SIG-M5 (cell line): ENCODE measurements at places on chromosomes 5 and 9.

GRCh38 chr9:116544896-116545295 lies 142.2 kb upstream of the TRIM32 start:
- DNase-seq: no peak

DNA sequence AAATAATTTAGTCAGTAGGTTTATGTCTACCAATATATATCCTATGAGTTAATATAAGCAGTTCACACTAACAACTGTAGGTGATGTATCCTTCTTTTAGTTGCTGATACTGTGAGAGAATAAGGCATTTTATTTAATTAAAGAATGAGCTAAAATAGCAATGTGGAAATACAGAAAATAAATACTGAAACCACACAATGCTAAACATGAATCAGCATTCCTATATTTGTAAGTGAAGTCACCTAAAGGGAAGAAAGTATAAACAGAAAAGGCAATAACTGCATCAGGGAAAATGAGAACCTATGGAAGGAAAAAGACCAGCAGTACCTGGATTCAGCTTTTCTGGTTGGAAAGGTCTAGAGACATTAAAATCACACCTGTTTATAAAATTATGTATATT lies 336.0 kb downstream of the PDE4D start:
- DNase-seq: no peak

DNA sequence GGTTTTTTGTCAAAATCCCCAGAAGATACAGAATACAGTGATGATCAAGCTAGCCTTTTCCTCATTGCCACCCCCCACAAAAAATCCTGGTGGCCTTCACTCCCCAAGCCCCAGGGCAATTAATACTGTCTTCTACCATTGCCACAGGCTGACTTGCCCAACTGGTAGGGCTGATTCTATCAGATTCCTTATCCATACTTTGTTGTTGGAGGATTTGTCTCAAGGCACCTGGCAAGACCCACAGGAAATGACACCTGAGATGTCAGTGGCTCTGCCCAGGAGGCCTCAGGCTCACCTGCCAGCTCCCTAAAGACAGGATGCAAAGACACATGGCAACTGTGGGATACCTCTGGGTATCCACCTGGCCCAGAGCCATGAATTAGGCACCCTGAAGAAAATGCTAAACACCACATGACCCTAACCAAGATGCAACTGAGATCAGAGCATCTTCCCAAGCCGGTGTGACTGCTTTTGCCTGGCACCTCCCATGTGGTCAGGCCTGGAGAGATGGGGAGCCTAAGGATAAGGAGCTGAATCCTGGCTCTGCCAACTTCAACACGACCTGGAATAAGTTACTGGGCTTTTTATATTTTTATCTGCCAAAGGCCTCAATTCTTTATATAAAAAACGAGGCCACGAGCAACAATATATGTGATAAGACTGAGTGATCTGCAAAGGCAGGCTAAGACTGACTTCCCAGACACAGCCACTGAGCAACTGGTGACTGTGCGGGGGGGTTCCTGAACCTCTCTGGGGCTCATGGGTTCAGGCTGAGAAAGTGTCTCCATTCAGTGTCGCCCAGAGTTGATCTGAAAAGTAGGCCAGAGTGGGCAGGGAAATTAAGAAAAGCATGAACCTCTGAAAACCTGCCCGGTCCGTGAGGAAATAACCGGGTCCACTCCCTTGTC lies 944 bp downstream of the ATOX1 start:
- no peak for DNase-seq

DNA sequence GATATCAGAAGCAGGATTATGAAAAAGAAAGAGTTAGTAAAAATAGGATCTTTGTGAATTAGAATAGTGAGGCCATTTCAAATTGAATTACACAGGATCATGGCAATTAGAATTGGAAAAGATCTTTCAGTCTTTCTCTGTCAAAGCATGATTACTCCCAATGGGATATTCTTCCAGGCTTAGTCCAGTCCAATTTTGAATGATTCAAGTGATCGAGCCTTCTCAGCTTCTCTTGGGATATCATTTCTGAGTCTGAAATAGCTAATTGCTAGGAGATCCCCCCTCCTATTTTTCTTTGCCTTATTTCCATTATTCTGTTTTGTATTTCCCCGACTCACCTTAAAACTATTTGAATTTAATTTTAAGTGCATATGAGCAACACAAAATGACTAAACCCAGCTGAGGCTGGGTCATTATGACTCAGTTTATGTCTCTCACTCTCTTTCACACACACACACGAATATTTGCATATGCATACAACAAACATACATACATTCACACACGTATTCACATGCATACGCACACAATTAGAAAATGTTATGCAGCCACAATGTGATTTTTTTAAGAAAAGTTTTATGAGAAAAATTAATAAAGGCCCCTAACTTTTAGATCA lies 34.8 kb upstream of the EFNA5 start:
- no peak for DNase-seq

DNA sequence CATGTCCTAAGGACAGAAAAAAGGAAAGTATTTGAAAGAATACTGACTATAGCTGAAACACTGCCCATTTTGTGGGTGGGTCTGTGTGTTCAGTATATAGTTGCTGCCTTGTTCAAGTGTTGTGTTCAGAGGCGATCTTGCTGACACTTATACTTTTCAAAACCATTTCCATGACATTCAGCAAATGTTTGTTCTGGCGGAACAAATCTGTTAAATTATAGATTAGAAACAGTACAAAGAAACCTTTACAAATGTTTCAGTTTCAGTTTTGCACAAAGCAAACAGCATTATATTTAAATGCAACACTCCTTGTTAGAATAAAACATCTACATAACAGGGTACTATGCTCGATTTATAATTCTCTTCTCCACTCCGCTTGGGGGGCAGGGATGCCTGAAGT lies 2276.3 kb downstream of the MAT2B start:
- no peak for DNase-seq

DNA sequence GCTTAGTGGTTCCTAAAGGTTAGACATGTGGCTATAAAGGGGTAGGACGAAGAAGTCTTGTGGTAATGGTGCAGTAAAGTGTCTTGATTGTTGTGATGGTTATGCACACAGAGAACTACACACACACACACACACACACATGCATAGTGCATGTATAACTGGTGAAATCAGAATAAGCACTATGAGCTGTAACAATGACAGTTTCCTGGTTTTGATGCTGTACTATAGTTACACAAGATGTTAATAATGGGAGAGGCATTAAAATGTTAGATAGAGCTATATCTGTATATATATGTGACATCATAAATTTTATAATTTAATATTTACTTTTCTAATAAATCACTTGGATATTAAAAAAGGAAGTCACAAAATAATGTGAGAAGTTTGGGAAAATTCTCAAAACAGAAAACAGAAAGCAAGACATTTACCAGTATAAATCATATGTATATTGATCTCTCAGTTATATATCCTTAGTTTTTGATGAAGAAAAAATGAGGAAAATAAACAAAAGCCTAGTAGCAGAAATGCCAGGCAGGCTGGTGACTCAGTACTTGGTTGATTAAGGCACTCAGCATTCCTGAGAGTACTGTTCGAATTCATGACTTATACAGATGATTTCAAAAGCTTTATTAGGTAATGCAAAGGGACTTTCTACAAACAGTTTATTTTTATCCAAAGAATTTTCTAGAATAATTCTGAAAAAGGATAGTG lies 350.5 kb upstream of the DAB2 start:
- no peak for DNase-seq

GRCh38 chr9:130487500-130487899 lies 42.7 kb downstream of the ASS1 start:
- no peak for DNase-seq

DNA sequence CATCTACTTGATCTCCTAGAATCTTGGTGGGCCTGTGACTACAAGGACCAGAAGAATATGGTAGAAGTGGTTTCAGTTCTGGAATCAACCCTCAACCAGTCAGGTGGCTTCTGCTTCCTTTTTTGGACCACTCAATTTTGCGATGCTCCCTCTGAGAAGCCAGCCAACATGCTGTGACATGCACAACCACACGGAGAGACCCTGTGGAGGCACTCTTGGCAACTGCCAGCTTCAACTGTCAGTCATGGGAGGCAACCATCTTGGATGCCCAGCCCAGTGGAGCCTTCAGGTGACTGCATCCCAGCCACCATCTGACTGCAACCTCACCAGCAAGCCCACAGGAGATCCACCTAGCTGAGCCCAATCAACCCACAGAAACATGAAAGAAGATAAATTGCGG lies 137.3 kb downstream of the FAM114A2 start:
- DNase-seq: no peak

DNA sequence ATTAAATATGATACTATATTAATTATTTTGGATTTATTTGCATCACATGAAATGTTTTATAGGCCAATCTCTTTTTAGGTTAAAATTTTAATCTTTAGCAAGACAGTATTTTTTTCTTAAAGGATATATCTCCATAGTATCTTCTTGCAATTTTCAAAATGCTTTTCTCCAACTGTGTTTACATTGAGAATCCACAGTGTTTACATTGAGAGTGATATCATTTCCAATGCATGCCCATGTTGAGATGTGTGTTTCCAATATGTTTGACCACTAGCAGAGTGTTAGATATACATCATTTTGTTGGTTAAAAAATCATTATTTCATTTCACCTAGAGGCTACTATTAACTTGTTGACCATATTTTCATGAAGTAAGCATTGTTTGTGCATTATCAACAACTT lies 17.3 kb downstream of the VCAN start:
- DNase-seq: no peak

DNA sequence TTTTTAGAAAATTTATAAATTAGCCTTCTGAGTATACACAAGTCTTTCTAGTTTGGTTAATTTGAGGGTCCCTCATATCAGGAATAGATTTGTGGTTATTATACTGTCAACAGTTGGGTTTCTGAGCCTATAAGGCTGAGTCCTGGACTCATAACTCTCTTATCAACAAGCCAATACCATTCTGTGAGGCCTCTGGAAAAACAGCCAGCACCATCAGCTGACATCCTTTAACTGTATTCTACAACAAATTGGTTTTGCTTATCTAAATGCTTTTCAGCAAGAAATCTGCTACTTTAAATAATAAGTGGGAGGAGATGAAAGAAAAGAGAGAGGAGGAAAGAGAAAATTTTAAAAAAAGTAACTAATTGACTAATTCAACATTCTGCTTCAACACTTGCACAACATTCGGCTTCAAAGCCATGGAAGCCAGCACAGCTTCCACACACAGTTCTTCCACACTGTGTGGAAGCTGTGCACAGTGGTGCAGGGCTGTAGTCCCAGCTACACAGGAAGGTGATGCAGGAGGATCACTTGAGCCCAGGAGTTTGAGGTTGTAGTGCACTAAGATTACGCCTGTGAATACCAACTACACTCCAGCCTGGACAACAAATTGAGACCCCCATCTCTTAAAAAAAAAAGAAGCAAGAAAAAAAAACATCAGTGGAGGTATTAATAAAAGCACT lies 84.5 kb downstream of the UBAP2 start:
- DNase-seq: no peak

DNA sequence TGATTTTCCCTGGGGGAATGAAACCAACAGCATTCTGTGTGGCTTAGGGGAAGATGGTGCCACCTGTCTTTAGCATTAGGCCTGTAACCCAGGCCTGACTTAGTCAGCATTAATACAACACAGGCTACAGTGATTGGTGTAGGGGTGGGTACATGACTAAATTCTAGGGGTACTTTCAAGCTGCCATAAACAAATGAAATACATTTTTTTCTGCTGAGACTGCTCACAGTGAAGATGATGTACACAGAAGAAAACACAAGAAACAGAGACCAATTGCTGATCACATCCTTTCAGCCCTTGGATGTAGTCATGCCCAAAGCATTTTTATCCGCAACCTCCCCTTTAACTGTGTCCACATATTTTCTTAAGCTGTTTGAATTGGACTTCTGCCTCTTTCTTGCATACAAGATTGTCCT lies 527.2 kb downstream of the KCTD16 start:
- DNase-seq: no peak

DNA sequence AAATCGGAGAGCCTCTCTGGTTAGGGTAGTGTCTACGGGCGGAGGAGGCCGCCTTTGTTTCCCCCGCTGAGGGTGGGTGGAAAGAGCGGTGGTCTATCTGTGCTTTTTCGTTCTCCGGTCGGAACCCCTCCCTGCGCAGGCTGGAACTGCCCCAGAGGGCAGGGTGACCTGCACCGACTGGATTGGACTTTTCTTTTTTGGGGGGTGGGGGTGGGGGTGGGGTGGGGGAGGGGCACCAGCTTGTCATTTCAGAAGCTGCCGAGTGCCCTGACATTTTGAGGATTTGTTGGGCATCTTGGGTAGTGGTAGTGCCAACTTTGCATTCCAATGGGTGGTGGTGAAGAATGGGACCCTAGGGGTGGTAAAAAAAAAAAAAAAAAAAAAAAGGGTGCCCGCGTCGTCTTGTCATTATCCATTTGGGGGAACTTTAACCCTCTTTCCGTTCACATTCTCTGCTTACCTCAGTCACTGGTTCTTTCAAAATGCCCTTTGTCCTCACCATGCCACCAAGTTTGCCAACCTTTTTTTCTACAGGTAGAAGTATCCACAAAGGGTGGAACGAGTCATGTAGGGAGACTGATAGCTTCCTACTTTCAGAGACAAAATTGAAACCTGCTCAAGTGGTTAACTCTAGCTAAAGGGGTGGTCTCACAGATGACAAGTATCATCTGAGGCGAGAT lies 1.3 kb downstream of the UBE2R2 start:
- no peak for DNase-seq

- DNase-seq: no peak
These were observed 746 bp downstream of the STRBP start for GRCh38 chr9:123267481-123268198.

- DNase-seq: no peak
These were observed 20.9 kb upstream of the AKNA start for GRCh38 chr9:114408645-114409044.

GRCh38 chr9:103730866-103731265 lies 363.2 kb upstream of the SMC2 start:
- DNase-seq: no peak

GRCh38 chr9:114733816-114734215 lies 51.8 kb upstream of the TEX48 start:
- DNase-seq: no peak

DNA sequence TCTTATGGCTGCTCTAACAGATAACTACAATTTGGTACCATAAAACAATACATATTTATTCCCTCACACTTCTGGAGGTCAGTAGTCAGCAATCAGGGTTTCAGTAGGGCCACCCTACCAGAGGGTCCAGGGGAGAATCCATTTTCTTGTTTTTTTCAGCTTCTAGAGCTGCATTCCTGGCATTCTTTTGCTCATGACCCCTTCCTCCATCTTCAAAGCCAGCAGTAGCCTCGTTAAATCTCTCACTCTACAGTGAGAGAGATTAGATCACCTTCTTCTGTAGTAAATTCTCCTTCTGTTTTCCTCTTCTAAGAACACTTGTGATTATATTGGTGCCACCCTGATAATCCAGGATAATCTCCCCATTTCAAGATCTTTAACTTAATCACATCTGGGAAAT lies 187.4 kb downstream of the RFK start:
- DNase-seq: no peak

DNA sequence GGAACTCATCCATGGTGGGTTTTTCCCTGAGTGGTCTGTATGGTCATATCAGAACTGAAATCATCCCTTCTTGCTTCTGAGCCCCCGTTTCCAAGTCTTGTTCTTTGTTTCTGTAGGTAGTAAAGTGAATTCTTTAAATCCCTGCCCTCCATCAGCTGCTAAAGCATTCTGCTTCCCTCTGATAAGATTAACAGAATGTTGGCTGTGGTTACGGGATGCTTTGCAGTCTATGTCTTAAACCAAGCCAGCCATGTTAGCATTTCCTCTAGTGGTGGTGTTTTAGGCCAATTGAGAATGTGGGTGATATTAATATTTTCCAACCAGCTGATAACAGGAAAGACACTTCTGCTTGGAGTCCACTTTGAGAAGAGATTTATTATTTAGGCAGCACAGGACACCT lies 22.0 kb upstream of the KCNIP1 start:
- DNase-seq: no peak
